ENCODE measurements at places on chromosomes 12 and 14.

DNA sequence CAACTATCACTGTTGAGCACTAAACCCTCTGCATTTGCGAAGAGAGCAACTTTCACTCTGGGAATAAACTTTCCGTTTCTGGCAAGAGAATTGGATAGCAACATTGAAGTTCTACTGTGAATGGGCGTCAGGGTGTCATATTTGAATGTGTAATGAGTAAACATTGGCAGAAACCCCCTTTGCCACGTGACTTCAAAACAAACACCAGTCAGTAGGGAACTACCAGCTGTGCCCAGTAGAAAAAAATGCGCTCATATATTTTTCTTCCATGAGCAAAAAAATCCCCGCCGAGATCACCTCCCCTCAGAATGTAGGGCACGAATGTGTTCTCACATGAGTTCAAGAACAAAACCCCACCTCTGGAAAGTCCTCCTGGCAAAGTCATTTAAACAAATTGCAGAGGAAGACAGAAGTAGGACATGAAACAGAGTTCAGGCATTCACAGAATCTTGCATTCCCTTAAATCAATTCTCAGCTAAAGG lies 80.6 kb downstream of the BTG1 start:
- DNase-seq = no peak

GRCh38 chr12:120071493-120072020 lies 45.0 kb downstream of the RAB35 start:
- no peak for DNase-seq

- DNase-seq = no peak
These were observed 9.1 kb upstream of the MGAT4C start for GRCh38 chr12:86265329-86265695.

- no peak for DNase-seq
These were observed 6.6 kb upstream of the CYP46A1 start for GRCh38 chr14:99677231-99678140.

DNA sequence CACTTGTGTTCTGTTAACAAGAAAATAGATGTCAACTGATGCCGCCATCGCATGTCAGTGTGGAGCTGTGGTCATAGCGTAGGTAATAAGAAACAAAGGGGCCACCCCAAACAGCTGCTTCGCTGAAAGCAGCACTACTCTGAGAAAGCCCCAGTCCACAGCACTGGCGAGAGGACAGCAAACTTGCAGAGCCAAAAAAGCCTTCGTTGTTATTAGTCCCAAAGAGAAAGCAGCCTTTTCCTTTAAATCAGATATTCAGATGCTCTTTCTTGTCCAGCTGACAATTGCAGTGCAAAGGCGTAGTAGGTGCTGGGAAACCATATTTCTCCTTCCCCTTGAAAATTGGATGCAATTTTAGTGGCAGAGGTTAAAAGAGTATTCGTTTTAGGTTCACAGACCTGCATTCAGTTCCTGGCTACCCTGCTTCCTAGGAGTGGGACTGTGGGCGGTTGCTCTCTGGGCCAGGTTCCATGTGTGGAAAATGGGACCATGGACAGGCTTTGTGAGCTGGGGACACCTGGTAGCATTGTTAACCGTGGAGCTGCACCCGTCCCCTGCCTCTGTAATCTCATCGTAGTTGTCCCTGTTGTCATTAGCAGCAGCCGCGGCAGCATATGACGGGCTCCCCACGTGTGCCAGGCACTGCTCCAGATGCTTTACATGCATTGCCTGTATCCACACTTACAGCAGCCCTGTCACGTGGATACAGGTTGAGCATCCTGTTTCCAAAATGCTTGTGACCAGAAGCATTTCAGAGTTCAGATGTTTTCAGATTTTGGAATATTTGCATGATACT lies 54.2 kb downstream of the ELK3 start:
- no peak for DNase-seq

DNA sequence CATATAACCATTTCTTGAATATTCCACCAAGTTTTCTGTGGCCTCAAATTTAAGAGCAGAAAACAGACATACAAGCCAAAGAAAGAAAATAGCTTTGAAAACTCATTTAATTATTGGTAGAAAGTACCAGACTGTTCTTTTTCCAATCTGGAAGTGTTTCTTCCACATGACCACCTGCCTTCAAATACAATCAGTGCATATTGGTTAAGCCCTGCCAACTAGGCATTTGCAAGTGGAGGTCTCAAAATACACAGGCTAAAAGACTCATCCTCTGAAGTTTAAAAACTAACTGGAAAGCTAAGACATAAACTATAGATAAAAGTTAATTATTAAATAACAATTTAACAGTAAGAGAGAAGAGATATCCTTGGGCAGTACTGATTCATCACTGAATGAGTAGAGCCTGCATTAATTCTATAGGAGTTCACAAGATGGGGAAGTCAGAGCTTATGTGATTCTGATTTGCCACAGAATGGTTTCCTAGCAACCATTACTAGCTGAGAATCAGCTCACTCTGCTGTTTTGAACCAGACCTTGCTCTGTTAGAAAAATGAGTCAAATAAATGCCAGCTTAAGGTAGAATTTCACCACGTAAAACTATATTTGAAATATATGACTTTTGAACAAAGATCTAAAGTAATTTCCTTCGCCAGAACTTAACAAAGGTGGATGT lies 433.8 kb downstream of the FUT8 start:
- no peak for DNase-seq

GRCh38 chr14:92088494-92088893 lies 17.9 kb downstream of the ATXN3 start:
- no peak for DNase-seq

DNA sequence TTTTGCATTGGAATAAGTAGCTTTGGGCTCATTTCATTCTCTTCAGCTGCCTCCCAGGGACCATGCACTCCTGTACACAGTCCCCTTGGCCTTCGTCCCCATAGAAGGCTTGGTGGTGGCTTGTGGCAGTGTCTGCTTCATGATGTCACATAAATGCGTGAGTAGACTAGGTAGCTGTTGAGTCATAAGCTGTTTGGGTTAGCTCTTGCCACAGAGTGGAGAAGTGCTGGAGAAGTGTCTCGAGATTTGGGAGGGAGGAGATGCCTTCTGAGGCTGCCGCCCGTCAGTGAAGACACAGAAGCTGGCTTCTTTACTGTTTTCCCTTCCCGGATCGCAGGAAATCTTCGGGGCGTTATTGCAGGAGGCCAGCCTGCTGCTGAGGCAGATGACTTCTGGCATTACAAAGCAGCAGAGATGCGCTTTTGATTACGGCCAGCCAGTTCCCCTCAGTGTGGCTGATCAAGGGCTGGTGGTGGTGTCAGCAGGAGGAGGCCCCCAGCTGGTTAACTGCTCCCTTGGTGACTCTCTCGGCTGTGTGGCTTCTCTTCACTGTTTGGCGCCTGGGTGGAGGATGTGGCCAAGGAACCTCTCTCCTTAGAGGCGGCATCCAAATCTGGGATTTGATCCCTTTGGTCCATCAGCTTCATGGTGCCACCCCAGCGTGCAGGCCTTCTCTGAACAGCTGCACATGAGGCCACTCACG lies 67.6 kb downstream of the AACS start:
- DNase-seq = no peak

DNA sequence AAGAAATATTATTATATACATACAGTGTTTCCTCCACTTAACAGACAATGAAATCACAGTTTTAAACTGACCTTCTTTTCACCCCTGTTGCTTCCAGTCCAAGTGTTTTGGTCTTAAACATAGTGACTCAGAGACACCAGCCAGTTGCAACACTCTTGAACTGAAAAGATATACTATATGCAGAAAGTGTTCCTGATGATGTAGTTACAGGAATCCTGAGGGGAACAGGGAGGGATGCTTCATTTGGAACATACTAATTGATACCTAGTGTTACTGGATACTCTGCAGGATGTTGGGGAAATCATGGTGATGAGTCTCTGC lies 420.8 kb downstream of the CCDC91 start:
- DNase-seq = no peak

Measured in stimulated activated CD8-positive, alpha-beta memory T cell treated with anti-CD3 and anti-CD28 coated beads, Interleukin-15, amount 100 ng/mL, for 48 hours (primary cell).